ELF-1 (cell line): ENCODE measurements at places on chromosomes 5 and 9.

- DNase-seq = no peak
Measured at GRCh38 chr5:178784391-178784790, 53.9 kb upstream of the ZNF354A start.

DNA sequence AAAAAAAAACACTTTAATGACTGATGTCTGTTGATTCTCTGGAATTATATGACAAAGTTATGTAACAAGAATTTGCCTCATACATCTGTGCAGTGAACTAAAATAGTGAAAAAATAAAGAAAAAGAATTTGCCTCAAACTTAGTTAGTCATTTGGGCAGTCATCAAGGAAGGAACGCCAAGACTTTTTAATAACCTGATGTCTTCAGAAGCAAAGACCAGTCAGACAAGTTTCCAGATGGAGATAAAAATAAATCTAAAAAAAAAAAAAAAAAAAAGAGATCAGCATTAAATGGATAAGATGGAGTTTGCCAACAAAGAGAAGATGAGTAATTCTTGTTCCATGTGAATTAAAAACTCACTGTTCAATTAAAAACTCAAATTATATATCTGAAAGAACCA is 52.3 kb upstream of the JMY start:
- no peak for DNase-seq

GRCh38 chr9:114538241-114538640 is 33.0 kb upstream of the WHRN start:
- peak; percentile 47 for DNase-seq

DNA sequence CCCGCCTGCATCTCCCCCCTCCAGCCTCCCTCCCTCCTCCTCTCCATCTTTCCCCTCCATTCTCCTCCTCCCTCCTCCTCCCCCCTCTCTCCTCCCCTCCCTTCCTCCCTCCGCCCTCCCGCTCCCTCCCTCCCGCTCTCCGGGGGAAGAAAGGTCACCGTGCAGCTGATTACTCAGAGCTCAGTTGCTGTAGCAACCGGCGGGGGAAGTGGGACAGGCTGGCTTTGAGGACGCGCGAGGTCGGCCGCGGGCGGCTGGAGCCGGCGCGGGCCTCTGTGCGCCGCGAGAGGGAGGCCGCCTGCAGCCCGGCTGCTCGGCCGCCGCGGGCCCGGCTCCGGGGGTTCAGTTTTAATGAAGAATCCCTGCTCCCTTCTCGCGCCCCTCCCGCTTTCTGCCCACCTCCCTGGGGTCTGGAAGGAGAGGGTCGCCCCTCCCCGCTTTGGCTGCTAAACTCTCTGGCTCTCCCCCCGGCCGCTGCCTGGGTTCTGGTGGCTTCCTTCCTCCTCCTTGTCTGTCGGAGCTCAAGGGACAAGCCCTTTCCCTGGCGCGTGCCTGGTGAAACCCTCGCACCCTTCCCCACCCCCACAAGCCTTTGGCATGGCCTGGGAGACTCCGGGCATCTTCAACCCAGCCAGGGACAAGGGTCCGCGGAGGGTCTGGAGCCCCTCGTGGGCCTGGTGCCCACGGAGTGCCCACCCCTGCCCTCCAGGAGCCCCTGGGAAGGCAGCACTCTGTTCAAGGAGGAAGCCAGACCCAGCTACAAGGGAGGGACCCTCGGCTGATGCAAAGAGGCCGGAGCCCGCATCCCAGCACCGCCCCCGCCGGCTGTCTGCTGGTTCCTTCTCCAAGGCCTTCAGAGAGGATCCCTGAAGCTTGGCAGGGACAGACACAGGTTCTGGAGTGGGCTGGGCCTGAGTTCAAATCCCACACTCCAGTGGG is 160.3 kb downstream of the C9orf50 start:
- DNase-seq = peak; percentile 93

GRCh38 chr9:78905986-78906755 is 609.2 kb downstream of the PSAT1 start:
- no peak for DNase-seq

DNA sequence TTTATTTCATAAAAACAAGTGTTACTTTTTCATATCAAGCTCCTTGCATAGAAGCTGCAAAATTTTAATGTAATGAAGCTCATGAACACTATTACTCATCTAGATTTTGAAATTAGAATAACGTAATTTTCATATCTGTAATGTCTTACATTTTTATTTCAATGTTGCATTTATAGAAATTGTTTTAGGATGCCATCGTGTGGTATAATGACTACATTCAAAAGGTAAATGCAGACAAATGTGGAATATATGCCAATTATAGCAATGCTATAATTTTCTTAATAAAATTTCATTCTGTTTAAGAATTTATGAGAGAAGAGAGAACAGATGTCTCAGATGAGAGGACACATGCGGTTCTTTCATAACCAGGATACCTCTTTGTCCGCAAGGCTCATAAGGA is 230.2 kb downstream of the TMEM232 start:
- DNase-seq = no peak

GRCh38 chr9:127216210-127216887 is 48.2 kb upstream of the GARNL3 start:
- no peak for DNase-seq
